ENCODE measurements at places on chromosomes 16 and 17.

GRCh38 chr16:81405702-81406113 is 38.9 kb upstream of the CMIP start:
- DNase-seq, result no peak

DNA sequence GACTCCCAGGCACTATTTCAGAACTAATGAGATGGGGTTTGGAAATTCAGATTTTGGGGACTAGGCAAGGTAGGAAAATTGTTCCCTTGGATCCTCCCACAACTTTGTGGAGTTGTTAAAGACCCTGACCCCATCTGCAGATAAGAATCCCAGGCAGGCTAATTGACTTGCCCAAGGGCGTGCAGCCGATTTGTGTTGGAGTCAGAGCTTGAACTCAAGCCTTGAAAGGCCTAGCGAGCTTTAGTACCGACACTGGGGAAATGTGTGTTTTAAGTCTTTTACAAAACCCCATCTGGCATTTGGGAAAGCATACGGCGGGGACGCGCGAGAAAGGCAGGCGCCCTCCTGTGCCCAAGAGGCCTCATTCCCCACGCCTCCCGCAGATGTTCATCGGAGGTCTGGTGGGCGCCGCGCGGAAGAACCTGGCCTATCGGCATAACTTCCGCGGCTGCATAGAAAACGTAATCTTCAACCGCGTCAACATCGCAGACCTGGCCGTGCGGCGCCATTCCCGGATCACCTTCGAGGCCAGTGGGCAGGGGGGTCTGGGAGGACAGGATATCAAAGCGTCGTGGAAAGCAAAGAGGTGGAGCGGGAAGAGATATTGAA is 4.3 kb downstream of the CNTNAP1 start:
- DNase-seq, result no peak

DNA sequence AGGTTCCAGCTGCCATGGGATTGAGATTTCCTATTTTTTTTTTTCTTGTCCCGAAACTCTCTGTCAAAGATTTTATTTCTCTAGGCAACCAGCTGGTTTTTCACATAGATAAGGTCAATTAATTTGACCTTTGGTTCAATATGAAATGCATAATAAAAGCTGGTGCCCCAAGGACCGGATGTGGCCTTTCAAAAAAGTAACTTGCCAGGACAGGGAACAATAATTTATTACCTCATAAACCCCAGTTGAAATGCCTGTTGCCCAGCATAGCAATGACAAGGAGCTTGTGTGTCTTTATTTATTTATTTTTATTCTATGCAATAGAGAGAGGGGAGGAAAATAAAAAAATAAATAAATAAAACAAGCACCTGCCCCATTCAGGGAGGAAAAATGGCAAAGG is 472.7 kb downstream of the KCNJ2 start:
- no peak for DNase-seq

DNA sequence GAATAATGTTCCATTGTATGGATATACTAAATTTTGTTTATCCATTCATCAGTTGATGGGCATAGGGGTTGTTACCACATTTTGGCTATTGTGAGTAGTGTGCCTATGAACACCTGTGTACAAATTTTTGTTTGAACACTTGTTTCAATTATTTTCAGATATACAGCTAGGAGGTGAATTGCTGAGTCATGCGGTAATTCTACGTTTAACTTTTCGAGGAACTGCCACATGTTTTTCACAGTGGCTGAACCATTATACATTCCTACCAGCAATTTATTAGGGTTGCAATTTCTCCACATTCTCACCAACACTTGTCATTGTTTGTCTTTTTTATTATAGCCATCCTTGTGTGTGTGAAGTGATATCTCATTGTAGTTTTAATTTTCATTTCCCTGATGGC is 75.6 kb downstream of the AKAP1 start:
- no peak for DNase-seq

- no peak for DNase-seq
These were observed 7.9 kb downstream of the KCTD5 start for GRCh38 chr16:2689968-2690801.

- DNase-seq, result no peak
These were observed 14.9 kb upstream of the TBX21 start for GRCh38 chr17:47717979-47718621.

DNA sequence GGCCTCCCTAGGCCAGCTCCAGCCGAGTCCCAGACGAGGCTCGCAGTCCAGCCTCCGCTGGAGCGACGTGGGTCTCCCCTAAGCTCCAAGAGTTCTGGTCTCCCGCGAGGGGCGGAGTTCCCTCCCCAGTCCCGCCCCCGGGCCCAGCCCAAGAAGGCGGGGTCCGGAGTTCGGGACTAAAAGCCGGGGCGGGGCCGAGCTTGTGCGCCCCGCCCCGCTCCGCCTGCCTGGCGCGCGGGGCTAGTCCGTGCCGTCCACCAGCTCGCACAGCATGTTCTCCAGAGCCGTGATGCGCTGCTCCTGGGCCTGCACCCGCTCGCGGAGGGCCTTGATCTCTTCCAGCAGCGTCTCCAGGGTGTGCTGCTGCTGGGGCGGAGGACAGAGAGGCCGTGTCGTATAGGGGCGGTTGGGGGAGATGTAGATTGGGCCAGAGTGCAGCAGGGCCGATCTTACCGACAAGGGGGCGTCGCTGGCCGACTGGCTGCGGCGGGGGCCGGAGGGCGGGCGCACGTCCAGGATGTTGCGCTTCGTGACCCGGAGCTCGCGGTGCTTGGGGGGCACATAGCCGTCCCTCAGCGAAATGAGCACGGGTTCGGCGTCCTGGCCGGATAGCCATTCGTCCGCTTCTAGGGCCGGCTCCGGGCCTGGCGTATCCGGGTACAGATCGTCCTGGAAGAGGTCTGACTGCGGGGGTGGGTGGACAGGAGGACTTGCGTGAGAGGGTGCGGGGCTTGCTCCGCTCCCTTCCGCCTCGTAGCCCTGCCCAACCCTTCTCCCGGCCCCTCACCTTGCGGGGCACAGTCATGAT is 7.0 kb downstream of the CORO6 start:
- DNase-seq, result peak; percentile 87

DNA sequence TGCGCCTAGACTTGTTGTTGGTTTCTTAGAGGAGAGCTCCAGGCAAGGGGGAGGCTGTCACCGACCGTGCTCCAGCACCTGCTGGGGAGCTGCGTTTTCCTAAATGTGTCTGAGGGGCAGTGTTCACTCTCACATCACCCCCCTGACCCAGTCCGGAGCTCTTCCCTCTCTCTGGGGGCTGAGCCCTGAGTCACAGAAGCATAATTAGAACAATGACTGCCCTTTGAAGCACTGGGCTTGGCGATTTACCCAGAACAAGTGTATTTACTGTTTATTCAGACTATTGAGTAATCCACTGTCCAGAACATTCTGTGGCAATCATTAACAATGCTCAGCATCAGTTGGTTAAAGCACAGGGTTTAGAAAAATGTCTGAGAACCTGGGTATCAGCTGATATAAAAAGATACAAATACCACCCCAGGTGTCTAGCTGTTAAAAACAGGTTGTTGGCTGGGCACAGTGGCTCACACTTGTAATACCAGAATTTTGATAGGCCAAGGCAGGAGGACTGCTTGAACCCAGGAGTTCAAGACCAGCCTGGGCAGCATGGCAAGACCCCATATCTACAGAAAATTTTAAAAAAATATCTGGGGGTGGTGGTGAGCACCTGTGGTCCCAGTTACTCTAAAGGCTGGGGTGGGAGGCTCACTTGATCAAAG is 8.1 kb downstream of the CES4A start:
- peak; percentile 29 for DNase-seq

DNA sequence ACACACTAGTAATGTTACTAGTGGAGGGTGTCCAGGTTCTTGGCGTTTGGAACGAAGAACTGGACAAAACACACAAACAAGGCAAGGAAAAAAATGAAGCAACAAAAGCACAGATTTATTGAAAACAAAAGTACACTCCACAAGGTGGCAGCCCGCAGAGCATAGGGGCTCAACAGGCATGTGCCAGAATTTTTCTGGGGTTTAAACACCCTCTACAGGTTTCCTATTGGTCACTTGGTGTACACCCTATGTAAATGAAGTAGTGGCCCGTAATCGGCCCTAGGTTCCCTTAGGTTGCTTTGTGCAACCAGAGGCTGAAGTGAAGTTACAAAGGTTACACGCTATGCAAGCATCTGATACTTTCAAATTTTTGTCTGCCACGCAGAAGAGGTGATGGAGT is 8.1 kb downstream of the OR2C1 start:
- DNase-seq, result no peak

DNA sequence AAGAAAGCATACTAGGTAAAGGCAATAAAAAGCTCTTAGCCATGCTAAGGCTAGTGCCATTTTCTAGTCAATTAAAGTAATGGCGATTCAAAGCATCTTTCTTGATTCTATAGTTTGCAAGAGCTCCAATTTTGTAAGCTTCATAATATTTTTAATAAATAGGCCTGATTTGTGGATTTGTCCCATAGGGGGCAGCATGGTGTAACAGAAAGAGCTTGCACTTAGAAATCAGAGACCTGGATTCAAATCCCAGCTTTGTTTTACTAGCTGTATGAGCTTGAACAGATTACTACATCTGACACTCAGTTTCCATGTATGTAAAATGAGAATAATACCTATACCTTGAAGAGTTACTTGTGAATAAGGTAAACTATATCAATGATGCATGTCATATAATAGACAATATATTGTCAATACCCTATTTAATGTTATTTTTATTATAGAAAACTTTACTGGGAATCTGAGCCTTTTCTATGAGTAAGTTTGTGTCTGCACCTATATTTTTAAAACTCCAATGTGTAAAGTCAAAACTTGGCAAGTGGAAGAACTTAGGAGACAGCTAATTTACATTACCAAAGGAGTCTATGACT is 93.6 kb upstream of the NOG start:
- DNase-seq, result no peak

Data from left ventricle myocardium inferior (tissue), 1 donor.